Stimulated activated CD8-positive, alpha-beta memory T cell treated with anti-CD3 and anti-CD28 coated beads, Interleukin-15, amount 100 ng/mL, for 24 hours (primary cell): ENCODE measurements at places on chromosomes 1 and 21.

DNA sequence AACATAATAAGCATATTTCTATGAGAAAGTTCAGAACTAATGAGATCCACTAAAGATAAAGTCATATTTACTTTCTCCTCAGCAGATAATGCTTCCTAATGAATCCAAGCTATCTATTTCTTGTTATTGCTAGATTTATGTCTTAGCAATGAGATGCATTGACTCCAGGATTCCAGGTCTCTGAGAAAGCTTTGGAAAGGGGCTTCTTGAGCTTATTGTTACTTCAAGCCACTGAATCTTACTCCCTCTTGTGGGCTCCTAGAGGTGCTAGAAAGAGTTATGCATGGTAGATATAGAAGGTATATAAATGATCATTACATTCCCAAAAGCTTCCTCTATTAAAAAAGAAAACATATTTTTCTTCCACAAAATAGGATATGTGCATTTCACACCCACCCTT is 246.4 kb upstream of the ADAMTS5 start:
- DNase-seq, result no peak

DNA sequence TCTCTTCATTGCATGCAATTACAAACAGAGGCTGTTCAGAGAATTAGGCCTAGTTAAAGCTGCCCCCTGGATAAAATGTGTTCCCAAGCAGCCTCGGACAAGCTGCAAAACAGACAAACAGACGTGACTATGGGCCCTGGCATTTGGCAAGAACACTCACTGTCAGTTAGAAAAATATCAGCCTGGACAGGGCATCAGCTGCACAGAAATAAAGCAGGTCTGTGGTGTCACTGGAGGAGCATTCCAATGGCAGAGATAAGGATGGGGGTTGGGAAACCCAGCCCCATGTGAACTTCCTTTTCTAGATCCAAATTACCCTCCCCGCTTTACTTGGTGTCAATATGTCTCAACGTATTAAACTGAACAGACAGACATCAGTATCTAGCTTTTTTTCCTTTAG is 177.1 kb downstream of the GPATCH2 start:
- no peak for DNase-seq

DNA sequence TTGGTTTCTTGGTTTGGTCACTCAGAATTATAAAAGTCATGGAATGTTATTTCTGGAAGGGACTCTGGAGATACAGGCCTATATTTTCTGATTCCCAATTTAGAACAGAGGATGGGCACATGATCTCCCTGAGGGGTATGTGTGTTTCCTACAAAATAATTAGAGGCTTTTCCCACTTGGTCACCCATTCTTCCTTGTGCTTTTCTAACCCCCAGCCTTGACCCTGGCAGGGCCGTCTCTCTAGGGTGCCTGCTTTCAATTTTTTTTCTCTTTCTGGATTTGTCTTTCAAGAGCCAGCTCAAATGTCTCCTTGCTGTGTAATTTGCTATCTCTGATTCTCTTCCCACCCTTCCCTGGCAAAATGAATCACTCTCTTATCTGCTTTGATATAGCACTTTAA is 131.9 kb downstream of the HLX start:
- DNase-seq, result no peak

DNA sequence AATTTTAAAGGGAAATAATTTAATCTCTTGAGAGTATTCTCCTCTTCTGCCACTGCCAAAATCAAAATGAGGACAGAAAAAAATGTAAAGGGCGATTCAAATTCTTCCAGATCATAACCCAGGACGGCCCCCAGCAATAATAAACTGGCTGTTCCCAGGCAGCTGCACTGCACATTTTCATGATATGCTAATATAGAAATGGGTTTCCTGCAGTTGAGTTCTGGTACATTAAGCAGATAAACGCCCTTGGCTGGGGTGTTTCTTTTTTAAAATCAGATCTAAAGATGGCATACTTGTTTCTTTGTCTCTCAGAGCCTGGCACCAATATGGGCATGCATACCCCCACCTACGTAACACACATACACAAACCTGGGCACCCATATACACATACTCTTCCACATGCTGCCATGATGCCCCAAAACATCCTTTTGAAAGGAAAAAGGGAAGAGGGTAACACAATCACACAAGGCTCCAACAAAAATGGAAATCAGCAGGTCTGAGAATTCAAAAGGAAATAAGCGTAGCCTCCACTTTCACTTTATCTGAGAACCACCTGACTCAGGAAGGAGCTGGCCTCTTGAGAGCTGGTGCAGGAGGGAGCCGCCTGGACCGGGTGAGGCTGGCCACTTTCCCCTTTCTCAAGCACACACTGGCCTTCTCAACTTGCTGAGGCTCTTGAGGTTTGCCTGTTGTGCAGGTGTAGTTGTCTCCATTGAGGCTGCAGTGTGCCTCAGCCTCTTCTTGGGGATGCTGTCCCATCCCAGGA is 653.4 kb downstream of the KIF26B start:
- DNase-seq, result no peak

GRCh38 chr21:17527711-17528110 is 14.9 kb downstream of the CXADR start:
- no peak for DNase-seq

- DNase-seq, result no peak
Measured at GRCh38 chr21:36105327-36105842, 29.5 kb upstream of the CBR3 start.

GRCh38 chr1:71231751-71232150 is 150.9 kb upstream of the ZRANB2 start:
- no peak for DNase-seq

DNA sequence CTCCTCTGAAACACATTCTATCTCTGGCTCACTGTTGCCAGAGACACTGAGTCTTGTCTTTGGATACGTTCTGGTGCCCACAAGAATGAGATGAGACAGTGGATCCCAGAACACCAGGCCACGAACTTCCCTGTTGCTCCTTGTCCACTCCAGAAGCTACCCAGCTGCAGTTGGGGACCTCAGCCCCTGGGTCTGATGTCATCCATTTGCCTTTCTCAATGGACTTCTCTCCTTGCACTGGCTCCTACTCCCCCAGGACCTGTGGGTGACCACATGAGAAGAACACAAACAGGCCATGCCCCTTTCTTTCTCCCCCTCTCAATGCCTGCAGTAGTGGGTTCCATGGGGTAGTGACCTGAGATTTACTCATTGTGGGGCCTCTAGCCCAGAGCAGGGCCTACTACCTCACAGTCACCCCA is 5.9 kb downstream of the NBPF1 start:
- DNase-seq, result no peak
